ENCODE measurements at places on chromosomes 3 and 15.

DNA sequence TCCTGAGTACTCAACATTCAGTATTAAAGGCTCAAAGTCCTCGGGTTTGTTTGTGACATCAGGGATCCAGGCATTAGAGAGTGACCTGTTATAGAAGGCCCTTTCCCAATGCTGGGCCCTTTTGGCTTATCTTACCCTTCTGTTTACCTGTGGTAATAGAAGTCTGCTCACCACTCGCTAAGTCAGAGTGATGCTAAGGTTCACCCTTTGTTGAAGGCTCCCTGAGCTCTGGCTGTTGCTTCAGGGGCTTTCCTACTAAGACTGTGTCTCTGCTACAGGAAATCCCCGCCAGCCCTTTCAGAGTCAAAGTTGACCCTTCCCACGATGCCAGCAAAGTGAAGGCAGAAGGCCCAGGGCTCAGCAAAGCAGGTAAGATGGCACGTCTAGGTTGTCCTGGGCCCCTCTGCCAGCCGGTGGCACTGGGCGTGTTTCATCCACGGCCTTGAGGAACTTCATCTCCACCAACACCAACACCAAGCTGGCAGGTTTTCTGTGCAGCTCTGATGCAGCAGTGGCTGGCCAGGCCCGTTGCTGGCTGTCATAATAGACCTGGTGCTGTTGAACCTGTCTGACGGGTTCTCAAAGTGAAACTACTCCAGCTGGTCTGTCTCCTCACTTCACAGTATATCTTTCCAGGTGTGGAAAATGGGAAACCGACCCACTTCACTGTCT lies 99.1 kb downstream of the DNASE1L3 start:
- DNase-seq = no peak

GRCh38 chr3:5479229-5479799 lies 291.8 kb downstream of the EDEM1 start:
- DNase-seq = no peak

DNA sequence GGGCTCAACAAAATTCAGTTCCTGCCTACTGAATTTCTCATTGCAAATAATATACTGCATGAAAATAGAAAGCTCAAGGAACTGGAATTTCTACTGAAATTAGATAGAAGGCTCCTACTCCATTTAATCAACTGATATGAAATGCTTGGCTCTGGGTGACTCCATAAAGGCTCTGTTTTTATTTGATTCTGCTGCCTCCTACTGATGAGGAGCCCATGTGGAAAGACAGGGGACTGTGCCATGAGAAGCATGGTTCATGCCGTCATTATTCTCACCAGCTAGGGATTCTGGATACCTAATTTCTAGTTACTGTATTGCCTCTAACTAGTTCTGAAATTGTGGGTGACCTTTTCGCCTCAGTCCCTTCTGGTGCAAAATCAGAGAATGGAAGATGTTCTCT lies 366.2 kb upstream of the DPH6 start:
- no peak for DNase-seq

DNA sequence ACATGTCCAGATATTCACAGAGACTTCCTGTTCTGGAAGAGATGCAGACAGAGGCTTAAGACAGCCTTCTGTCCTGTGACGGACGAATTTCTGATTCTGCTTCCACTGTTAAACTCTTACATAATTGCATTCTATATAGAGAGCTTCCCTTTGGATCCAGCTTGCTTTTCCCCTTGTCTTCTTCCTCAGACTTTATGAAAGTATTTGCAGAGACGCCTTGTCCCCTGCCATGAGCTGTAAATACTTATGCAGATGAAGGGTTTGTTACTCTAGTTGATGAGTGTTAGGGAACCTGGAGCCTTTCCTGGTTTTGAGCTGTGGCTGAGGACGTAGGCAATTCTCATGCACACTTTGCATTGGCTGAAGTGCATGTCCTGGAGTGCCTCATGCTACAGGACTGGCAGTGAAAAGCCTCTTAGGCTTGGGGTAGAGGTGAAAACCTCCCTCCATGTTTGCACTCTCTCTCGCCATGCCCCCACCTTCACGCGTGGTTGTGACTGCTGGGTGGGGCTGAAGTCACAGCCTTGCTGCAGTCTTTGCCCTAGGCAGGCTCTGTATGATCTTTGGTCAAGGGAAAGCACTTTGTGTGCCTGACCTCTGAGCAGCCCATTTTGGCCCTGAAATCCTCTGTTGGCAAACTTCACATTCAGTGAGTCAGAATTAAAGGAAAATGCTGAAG lies 286.6 kb downstream of the PTPRG start:
- DNase-seq = no peak

DNA sequence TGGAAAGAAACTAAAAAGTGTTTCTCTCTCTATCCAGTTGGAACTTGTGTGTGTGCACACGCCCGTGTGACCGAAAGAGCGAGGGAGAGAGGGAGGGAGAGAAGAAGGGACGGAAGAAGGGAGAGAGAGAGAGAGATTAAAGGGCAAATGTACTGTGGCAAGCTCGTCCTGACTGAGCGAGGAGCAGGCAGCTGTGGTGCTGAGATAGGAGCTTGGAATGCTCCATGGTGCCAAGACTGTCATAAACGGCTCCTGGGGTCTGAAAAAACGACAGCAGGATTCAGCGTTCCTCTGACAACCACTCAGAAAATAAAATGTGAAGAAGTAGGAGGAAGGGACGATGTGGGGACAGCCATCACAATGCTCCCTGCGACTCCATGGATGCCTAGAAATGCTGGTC lies 276.0 kb downstream of the SV2B start:
- no peak for DNase-seq

DNA sequence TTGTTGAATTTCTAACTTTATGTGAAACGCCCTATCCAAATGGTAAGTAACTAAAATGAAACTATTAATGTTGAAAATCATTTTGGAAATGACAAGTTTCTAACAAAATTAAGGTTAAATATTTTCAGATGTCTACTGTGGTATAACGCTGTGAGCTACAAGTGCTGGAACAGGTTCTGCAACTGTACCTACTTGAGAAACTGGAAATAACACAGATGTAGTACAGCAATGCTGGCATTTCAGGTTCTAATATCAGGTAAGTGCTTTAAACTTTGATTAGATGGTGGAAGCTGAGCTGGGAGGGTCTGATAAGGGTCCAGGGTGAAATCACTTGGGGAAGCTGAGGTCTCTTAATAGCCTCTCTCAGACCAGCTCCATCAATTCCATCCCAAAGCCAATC lies 315.1 kb downstream of the STXBP5L start:
- no peak for DNase-seq

DNA sequence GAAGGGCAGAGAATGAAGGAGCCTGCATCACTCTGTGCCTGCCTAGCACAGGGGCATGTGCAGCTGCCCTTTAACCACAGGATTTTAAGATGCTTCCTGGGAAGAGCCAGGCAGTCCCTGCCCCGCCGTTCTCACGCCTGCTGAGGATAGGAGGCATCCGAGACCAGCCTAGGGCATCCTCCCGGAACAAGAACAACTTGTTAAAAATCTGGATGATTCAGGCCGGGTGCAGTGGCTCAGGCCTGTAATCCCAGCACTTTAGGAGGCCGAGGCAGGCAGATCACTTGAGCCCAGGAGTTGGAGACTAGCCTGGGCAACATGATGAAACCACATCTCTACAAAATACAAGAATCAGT lies 15.2 kb downstream of the NRROS start:
- no peak for DNase-seq

DNA sequence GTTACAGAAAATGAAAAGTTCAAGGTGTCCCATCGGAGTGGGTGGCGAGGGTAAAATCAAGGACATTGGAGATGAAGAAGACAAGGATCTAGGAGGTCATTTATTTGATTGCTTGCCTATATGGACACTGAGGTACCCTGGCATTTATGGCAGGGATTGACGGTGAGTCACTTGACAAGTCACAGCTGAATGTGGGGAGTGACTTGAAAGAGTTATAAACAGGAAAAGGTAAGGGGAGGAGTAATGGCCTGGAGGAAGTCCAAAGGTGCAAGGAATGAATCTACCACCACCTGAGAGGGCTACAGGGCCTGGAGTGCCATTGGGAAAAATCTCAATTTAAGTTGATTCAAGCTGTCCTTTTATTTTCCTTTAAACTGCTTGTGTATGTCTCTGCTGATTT lies 11.8 kb upstream of the SGO1 start:
- no peak for DNase-seq

GRCh38 chr3:53624061-53624857 lies 129.8 kb downstream of the CACNA1D start:
- DNase-seq = no peak

GRCh38 chr3:3178498-3179328 lies 778 bp downstream of the CRBN start:
- no peak for DNase-seq
